Fibroblast of upper back skin (primary cell): ENCODE measurements at places on chromosomes 1 and 21.

DNA sequence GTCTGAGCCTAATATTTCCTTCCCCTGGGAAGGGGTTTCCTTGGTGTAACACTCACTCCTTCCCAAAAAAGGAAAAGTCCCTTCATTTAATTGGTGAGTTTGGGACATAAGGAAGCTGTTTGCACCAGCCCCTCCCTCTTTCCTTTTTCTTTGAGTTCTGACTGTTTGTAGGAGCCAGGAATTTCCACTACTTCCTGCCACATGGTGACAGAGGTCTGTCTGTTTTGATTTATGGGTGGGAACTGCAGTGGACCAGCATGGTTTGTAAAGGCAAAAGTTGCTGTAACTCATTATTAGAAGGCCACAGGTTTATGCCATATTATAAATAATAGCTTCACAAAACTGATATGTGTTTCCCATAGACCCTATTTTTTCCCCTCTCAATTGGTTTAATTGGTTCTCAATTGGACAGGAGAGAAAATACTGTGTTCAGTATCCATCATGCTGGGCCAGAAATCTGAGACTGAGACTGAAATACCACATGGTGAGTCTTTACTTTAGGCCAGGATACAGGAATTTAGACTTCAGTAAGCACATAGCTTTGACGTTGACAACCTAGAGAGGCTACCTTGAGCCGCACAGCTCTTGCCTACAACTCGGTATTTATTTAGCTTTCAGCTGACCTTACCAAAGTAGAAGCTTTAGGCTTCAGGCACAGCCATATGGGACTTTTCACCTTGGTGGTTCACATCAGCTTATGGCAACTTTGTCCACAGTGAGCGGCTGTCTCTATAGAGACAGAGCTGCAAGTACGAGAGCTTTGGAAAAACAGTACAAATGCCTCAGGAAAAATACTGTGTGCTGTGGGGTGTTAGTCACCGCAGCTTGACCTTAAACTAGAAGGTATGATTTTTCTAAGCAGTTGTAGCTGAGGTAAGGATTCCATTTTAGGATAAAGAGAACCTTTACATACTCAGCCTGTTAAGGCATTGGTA, 40.0 kb upstream of the RGS7 start:
- DNase-seq = no peak

DNA sequence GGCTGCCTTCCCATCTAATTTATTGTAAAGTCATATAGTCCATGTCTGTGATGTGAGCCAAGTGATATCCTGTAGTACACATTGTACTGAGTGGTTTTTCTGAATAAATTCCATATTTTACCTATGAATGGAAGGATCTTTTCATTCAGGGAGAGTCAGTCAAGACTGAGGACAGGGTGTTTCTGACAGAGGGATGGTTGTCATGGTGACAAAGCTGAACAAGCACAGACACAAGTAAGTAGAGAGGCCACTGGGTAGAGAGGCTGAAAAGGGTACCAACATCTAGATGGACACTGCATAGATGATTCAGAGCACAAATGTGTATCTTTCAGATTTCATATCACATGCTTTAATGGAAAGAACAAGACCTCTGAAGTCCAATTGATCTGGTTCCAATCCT, 22.6 kb upstream of the IL20 start:
- no peak for DNase-seq

GRCh38 chr1:93394514-93394913, 48.8 kb downstream of the DR1 start:
- peak; percentile 53 for DNase-seq

GRCh38 chr1:43711049-43711448, 3.7 kb downstream of the ST3GAL3 start:
- DNase-seq = peak; percentile 77

- no peak for DNase-seq
These were observed 77.7 kb upstream of the C1orf87 start for GRCh38 chr1:60151311-60151710.

DNA sequence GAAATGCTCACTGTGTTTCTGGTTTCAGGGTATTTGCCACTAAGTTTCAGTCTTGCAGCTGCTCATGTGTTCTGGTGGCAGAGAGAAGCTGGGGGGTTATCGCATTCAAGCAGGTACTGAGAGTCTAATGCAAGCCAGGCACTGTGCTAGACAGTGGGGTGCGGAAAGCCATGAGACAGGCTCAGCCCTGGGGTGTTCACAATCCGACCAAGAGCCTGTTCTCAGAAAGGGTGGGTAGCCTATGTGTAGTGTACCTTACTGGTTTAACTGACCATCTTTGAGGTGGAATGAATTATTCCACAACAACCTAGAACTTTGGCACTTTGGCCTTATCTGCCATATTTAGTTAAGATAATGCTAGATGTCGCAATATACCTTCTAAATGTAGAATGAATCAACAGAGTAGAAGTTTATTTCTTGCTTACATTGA, 55.3 kb upstream of the ROR1 start:
- no peak for DNase-seq

DNA sequence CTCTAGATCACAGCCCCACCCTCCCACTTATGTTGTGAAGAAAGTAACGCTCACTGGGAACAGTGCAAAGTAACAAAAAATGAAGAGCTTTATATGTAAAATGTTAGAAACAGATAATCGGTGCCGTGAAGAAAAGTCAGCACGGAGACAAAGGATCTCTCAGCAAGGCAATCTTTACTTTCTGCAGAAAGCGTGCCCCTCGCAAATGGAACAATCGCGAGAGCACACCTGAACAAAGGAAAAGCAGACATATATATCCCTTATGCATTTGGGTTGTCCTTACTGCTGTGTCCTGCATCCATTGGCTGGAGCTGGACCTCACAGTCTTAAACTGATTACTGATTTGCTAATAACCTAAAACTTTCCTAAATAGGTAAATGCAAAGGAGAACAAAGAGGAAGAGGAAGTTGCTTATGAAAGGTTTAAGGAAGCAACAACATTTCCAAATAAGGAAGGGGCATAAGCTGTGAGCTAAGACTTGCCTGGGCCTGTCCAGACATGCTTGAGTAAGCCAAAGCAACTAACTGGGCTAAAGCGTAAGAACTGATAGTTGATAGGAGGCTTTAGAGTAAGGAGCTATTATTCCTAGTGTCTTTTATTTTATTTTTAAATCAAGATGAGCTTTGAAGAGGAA, 89.7 kb downstream of the GTF2B start:
- peak; percentile 35 for DNase-seq

- DNase-seq = peak; percentile 23
These were observed 29.4 kb upstream of the BMP8A start for GRCh38 chr1:39462074-39462473.

GRCh38 chr1:12473596-12474362, 144.2 kb downstream of the DHRS3 start:
- DNase-seq = peak; percentile 64

- no peak for DNase-seq
These were observed 22.7 kb downstream of the PLEKHA6 start for GRCh38 chr1:204337036-204337429.

GRCh38 chr1:170436928-170437327, 95.0 kb upstream of the GORAB start:
- no peak for DNase-seq

DNA sequence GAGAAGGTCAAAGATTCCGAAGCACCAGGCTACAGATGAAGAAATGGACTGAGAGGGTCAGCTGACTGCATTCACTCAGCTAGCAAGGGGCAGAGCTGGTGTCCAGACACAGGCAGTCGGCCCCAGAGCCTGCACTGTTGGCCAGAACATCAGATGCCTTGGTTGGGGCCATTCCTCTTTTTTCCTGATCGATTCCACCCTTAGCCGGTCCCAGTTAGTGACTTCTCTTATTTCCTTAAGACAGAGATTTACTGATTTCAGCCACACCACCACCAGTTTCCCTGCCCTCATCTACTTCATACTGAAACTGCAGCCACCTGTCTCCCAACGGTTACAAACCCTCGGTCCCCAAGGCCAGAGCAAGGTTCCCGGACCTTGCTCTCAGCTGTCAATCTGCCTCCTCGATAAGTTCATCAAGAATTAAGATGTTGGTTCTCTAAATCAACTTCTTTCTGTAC, 11.5 kb downstream of the CD58 start:
- DNase-seq = no peak

- DNase-seq = no peak
These were observed 99.0 kb upstream of the BEND5 start for GRCh38 chr1:48875552-48876329.

GRCh38 chr1:185215911-185216310, 58.9 kb downstream of the SWT1 start:
- DNase-seq = no peak

GRCh38 chr1:91803847-91804545, 82.0 kb downstream of the TGFBR3 start:
- no peak for DNase-seq

GRCh38 chr1:27526569-27527222, 36.7 kb upstream of the WASF2 start:
- no peak for DNase-seq

DNA sequence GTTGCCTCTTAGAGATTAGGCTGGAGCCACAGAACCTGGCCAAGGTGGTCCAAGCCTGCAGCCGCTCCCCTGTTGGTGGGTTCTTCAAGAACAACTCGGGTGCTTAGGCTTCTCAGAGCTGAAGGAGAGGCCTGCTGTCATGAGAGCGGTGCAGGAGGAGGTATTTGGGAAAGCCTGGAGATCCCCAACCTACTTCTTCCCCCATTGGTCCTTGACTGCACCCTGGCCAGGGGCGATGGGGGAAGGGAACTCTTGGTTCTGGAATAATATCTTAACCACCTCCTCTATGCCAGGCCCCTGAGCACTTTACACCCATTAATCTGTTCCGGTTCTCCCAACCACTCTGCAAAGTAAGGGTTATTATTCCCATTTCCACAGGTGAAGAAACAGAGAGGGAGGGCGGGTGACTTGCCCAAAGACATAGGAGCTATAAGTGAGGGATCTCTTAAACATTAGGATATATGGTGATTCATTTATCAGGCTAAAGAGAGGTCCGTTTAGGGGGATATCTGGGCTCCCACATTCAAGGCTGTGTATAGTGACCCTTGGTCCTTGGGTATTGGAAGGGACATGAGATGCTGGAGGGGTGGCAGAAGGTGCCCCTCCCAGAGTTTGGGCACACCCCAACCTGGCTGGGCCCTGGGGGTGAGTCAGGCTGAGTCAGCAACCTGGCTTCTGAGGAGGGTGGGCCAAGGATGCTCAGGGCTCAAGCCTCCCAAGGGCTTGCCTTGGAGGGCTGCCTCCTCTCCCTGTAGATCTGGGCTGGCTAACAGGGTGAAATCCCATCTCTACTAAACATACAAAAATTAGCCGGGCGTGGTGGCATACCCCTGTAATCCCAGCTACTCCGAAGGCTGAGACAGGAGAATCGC, 5.2 kb downstream of the TRNP1 start:
- DNase-seq = peak; percentile 69

GRCh38 chr1:233114860-233115259, 164.4 kb downstream of the NTPCR start:
- no peak for DNase-seq

GRCh38 chr1:157113631-157114030, 14.0 kb upstream of the ETV3L start:
- DNase-seq = no peak

DNA sequence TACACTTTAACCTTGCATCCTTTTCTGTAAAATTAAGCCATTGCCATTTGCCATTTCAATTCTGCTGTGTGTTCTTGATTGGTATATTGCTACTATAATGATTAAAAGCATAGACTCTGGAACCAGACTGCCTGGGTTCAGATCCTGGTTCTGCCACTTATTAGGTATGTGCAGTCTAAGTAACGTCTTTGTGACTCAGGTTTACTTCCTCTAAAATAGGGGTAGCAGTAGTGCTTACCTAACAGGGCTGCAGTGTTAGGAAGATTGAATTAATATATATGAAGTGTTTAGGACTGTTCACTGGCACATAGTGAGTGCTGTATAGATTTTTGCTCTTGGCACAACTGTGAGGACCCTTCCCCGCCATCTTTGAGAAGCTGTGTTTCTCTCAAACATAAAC, 4.4 kb downstream of the CDC42 start:
- DNase-seq = no peak

- peak; percentile 39 for DNase-seq
These were observed at the start of gene PLEKHN1 for GRCh38 chr1:966135-966703. PLEKHN1 (plus strand) TSS chr1:966482; CDS start chr1:966532, 50 bp downstream.

DNA sequence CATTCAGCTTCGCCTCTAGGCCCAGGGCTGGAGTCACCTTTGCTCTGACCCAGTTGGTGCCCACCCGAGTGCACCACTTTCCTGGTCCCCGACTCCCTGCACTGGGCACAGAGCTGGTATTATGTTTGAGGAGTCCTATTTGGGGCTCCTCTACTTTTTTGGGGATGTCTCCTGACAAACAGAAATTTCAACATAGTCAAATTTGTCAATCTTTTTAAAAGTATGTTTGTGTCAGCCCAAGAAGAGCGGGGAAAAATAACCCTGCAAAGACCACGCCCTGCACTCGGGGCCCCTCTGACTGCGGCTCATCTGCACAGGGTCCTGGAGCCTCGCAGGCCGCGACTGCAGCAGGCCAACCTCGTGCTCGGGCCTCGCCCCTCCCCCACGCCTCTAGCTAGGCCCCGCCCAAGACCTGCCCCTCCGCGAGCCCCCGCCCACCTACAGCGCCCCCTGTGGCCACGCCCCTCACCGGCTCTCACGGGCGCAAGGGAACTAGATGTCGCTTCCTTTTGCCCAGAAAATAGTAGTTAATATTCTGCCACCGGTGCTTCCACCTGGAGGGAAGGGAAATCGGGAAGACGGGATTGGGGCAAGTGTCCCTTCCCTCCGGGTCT, 11.4 kb downstream of the FAM229A start:
- DNase-seq = no peak

DNA sequence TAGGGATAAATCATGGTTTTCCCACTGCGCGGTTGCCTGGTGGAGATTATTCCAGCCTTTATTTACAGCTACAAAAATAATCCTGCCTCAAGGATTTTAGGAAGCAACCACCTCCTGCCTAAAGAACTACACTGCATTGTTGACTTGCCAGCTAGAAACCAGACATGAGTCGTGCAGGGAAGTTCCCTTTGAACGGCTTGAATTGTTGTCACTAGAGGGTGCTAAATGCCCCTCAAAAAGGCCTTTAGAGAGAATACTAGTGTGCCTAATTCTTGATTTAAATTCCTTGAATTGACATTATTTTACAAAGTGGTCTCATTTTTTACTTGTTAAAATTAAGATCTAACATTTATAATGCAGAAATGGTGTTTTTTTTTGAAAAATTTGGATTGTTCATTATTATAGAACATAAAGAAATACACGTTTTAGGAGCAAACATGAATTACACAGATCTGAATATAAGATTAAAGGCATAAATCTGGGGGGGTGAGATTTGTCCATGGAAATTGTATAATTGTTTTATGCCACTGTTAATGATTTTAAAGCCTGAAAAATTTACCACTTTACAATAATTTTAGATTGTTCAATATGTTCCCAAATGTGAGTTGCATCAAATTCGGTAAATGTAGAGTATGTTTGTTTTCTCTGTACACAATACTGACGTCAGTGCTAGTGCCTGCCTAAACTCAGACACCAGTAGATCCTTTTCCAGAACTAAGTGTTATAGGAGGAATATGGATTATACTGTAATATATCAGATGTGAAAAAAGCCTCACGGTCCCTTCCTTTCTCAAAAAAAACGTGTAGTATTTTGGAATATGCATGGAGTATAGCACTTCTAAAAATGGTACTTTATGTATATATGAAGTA, 7.6 kb upstream of the ERG start:
- peak; percentile 81 for DNase-seq

- no peak for DNase-seq
These were observed 5.7 kb upstream of the CYP4B1 start for GRCh38 chr1:46793126-46793525.

GRCh38 chr21:34521561-34521960, 9.6 kb upstream of the KCNE1 start:
- DNase-seq = no peak

GRCh38 chr1:55572878-55573734, 357.9 kb upstream of the USP24 start:
- peak; percentile 82 for DNase-seq
